Muscle of arm (tissue), 14 donors: ENCODE measurements at places on chromosomes 6 and 20.

DNA sequence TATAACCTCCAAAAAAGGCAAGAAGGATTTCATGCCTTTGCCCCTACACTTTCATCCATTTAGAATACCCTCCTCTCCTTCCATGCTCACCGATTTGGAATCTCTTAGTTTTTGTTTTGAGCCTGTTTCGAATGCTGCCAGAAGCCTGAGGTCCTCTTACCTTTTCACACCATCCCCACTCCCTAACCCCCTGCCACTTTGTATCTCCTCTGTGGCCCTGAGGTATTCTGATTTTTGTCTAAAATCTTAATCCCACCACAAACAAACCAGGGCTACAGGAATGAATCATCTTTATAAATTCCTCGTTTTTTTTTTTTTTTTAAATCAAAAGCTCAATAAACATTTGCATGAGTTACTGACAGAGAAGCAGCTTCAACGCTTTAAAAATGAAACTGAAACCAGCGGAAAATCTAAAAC, 1.6 kb upstream of the RPS12 start:
- no peak for DNase-seq

DNA sequence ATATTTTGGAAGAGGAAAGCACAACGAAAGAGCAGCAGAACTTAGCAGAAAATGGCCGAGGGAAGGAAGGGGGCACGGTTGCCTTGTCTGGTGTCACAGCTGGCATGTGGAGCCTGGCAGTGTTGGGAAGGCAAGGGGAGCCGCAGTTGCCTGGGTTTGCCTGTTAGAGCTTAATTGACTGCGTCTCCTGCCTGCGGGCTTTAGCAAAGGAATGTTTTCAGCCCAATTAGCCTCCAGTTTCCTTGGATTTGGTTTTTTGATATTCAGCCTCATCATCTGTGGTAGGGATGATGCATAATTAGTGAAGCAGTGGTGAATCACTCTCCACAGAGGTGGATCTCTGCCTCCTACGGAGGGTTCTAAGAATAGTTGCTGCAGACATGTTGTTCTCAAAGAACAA, 832.6 kb downstream of the QKI start:
- DNase-seq = no peak

DNA sequence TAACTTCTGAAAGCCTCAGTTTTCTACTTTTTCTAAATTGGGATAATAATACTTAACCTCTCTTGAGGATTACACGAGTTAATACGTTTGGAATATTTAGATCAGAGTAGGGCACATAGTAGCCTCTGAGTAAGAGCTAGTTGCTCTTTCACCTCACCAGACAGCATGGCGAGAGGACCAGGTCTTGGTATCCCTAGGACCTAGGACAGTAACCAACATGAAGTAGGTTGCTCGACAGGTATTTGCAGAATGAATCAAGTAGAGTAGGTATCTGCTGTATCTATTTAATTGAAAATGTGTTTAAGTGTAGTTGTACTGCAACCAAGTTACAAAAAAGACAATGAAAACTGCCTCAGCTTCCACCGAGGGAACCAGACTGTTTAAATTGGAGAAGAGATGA, 1.4 kb downstream of the CDC5L start:
- DNase-seq = no peak

- no peak for DNase-seq
Measured at GRCh38 chr20:58694241-58695083, 1.9 kb downstream of the NPEPL1 start.

GRCh38 chr6:150684161-150684560, 84.5 kb downstream of the PLEKHG1 start:
- DNase-seq = no peak

DNA sequence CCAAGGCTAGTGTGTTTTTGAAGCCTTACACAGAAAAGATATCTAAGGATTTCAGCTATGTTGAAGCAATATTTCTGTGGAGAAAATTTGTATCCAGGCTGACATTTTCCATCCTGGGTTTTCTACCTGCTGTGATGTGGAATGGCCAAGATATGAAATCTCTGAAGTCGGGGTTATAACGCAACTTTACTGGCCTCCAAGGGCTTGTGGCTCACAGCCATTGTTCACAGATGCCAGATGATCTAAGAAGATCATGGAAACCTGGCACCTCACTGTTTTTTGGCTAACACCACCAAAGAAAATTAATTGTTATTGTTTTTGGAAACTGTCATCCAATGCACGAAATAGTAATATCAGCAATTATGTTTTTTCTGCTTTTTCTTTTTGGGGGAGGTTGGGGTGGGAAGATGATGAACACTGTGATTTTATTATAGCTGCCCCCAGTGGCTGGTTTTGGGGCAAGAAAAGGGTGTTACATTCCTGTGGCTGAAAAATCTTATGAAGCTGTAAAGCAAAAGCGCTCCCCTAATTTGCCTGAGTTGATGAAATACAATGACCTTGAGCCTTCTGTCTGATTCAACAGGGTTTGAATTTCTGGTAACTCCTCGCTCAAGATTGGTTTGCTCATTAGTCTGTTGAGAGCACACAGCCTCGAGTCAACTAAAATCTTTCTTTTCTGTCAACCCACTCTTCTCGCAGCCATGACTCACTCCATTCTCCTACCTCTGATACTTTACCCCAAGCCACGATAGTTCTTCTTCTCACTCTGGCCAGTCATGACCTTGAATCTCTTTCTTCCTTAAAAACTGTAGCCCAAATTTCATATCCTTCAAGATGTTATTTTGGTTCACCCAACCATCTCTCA, 236.7 kb downstream of the PAX1 start:
- DNase-seq = no peak

DNA sequence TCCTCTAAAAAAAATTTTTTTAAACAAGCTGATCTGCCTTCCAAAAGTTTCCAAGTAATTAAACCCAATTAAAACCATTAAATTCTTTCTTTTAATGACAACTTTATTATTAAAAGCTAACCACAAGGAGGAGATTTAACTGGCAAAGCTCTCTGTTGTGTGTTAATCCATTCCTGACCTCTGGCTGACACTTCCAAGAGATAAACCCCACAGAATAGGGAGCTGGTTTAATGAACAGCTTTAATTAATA, 230.8 kb downstream of the EYA2 start:
- DNase-seq = no peak

DNA sequence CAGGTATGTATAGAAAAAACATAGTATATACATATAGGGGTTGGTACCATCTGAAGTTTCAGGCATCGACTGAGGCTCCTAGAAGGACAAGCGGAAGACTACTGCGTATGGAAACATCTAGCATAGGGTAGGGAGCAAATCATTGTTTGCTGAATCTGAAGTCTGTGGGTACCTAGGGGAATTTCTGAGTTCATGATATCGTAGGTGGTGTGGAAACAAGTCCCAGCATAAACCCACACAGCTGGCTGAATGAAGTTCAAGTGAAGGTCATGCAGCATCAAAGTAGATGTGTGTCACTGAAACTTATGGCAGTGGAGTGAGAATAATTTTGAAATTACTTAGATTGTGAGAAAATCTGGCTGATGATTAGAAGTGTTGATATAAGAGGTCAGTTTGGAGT, 39.4 kb downstream of the MAP7 start:
- DNase-seq = no peak

GRCh38 chr20:15318682-15319081, 981.3 kb upstream of the FLRT3 start:
- no peak for DNase-seq

GRCh38 chr20:22499515-22500166, 84.7 kb downstream of the FOXA2 start:
- DNase-seq = no peak

DNA sequence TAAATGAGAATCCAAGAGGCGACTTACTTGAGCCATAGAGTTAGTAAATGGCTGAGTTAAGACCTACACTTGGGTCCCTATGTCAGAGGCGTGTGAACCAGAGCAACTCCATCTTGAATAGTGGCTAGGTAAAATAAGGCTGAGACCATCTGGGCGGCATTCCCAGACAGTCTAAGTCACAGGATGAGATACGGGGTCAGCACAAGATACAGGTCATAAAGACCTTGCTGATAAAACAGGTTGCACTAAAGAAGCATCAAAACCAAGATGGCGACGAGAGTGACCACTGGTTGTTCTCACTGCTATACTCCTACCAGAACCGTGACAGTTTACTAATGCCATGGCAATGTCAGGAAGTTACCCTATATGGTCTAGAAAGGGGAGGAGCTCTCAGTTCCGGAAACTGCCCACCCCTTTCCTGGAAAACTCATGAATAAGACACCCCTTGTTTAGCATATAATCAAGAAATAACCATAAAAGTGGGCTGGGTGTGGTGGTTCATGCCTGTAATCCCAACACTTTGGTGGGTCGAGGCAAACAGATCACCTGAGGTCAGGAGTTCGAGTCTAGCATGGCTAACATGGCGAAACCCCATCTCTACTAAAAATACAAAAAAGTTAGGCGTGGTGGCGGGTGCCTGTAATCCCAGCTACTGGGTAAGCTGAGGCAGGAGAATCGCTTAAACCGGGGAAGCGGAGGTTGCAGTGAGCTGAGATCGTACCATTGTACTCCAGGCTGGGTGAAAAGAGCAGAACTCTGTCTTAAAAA, 43.9 kb upstream of the EEF1A1 start:
- DNase-seq = no peak

GRCh38 chr6:113699239-113699638, 157.9 kb upstream of the MARCKS start:
- no peak for DNase-seq

GRCh38 chr6:52574709-52575501, 2.0 kb downstream of the TRAM2 start:
- DNase-seq = no peak

GRCh38 chr6:143127941-143128680, 67.4 kb downstream of the AIG1 start:
- no peak for DNase-seq

DNA sequence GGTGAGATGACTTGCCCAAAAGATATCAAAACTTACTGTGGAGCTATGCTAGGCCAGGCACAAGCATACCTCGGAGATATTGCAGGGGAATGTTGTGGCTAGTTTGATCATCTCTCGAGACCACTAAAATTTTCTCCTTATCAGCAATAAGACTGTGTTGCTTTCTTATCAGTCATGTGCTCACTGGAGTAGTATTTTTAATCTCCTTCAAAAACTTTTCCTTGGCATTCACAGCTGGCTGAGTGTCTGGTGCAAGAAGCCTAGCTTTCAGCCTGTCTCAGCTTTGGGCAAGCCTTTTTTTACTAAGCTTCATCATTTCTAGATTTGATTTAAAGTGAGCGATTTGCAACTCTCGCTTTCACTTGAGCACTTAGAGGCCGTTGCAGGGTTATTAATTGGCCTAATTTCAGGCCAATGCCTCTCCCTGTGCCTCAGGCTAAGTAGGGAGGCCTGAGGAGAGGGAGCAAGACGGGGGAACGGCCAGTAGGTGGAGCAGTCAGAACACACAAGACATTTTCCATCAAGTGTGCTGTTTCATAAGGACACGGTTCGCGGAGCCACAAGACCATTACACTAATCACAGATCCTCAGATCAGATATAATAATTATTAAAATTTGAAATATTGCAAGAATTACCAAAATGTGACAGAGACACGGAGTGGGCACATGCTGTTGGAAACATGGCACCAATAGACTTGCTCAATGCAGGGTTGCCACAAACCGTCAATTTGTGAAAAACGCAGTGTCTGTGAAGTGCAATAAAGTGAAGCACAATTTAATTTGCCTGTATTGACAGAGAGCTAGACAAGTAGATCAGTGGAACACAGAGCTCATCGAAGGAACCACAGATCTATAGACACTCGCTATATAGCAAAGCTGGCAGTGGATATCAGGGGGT, 106.8 kb upstream of the SIRPG start:
- peak; percentile 67 for DNase-seq

- DNase-seq = no peak
Measured at GRCh38 chr20:58088625-58089024, 139.8 kb downstream of the ANKRD60 start.

DNA sequence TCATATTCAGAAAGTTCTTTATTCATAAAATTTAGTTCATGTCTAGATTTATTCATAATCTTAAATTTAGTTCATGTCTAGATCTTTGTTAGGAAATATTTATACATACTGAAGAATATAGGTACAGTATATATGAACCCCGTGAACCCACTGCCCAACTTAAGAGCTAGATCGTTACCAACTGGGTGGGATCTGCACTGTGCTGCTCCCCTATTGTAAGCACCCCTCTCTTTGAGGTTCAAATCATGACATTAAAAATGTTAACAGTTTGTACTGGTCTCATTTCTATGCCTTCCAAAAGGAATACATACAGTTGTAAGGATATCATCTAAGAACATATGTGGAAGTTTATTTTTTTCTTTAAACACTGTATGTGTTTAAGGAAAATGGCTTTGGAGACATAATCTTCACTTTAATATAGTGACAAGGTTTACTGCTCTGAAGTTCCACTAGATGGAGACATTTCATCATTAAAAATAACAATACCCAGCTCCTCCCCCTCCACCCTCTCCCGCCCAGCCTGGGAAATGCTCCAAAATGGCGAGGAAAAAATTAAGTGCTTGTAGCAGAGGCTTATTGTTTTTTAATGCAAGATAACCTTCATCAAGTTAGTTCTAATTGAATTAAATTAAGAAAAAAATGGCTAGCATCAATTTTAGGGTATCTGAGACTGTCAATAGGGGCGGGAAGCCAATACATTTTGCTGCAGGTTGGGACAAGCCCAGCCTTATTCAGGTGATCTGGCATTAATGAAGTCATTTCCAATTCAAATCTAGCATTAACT, 104.1 kb upstream of the TRAF3IP2 start:
- DNase-seq = peak; percentile 91

DNA sequence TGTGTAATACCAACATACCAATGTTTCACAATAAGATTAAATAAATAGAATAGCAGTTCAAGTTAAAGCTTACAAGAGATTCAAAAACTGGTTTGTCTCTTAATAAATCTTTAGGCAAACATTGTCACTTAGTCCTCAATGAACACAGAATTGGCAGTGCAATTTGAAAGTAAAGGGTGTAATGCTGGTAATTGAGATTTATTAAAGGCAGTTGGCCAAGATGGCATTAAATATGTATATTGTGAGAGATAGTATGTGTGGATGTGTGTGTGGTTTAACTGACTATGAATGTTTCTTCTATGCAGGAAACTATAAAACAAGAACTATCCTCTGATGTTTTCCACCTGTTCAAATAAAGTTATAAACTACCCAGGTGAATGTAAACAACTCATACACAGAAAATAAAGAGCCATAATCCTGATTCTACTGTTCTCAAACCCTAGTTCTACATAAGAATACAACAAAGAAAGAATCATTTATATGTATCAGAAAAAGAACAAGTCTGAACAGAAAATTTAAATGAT, 267.9 kb upstream of the PTCHD4 start:
- DNase-seq = no peak

- DNase-seq = no peak
Measured at GRCh38 chr6:14639983-14640599, 522.5 kb downstream of the CD83 start.

GRCh38 chr6:38715016-38715689, at the start of gene DNAH8:
Gene DNAH8 (plus strand): TSS chr6:38715311. CDS start chr6:38722810, 7,499 bp downstream.
- no peak for DNase-seq

DNA sequence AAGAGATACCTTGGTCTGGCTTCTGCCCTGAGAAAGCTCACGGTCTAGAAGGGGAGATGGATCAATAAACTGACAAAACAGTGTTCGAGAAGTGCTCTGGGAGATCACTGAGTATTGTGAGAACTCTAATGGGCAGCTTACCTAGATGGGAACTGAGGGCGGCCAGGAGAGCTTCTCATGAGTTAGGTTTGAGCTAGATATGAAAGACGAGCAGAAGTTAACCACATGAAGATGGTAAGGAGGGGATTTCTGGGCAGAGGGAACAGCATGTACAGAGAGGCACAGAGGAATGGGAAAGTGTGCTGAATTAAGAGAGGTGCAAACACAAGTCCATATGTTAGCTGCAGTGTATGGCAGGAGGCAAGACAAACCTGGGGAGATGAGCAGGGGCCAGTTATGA, 11.9 kb downstream of the ZFAND3 start:
- no peak for DNase-seq

GRCh38 chr6:20058912-20059311, 153.4 kb downstream of the MBOAT1 start:
- DNase-seq = no peak
